ENCODE measurements at places on chromosomes 2 and 18.

DNA sequence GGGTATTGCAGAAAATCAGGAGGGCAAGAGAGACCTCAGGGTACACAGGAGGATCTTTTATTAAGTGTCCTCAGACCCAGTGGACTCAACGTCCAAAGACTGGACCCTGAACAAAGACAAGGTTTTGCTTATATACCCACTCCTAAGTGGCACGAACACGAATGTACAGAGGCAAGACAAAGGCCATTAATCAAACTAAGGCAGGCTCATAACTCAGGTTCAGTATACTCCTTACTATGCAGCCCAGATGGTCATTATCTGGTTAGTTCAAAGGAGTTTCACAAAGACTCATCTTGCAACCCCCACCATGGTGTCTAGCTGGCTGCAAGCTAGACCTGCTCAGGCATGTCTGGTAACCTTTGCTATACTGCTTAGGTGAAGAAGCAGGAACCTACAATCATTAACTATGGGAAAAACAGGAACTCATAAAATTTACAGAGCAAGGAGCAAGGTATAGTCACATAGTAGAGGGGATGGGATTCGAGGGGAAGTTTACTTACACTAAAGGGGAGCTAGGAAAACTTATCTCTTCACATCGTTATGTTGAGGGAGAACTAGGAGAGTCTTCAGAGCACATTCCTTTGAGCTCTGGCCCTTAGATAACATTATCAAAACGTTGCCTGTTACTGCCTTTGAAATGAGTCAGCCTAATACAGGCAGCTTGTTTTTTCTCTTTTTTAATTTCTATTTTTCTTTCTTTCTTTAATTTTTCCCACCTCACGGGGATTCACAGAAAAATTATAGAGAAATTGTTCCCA, 33.9 kb downstream of the SLC4A3 start:
- DNase-seq: no peak

- DNase-seq: no peak
These were observed 164.9 kb downstream of the TXNL1 start for GRCh38 chr18:56473400-56474024.

DNA sequence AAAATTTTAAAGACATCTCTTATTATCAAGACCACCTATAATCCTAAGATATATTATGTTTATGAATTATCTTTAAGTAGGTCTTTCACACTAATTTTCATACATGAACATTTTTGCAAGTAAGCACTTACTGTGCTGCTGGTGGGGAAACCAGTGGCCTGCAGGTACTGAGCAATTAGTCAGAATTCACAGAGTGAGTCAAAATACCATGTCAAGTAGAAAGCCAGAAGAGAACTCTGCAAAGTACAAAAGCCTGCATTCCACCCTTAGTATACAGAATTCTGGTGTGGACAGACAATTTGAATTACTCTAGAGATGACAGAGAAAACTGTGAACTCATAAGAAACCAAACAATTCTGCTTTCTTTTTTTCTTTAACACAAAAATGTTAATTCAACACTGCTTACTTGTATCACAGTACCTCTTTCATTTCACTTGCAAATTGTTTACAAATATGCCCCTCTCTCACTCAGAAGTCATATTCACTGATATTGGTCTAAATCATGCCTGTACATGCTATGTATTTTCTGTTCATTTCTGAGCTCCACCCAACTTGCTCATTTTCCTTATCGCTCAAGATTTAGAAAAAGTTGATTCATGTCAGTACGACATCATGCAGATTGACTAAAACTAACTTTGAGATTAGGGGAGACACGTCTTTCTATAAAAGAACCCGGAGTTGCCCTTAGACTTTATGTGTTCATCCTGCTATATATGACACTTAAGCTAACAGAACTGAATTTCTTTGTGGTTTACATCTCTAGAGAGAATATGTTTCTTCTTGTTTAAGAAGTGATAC, 182.9 kb downstream of the IKZF2 start:
- DNase-seq: no peak

DNA sequence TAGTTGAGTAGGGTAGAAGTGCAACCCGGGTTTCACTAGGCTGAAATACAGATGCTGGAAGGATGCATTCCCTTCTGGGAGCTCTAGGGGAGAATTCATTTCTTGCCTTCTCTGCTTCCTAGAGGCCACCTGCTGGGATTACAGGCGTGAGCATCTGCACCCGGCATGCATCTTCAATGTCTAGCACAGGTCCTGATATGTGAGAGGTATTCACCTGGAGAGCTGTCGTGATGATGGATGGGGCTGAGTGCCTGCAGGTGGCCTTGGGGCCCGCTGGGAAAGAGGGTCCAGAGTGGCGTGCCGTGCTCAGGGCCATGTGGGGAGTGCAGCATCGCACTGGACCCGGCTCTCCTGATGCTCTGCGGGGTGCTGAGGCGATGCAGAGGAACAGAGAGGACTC, 6.6 kb upstream of the NTSR2 start:
- no peak for DNase-seq

- no peak for DNase-seq
These were observed 28.8 kb upstream of the LPIN1 start for GRCh38 chr2:11717623-11718022.

DNA sequence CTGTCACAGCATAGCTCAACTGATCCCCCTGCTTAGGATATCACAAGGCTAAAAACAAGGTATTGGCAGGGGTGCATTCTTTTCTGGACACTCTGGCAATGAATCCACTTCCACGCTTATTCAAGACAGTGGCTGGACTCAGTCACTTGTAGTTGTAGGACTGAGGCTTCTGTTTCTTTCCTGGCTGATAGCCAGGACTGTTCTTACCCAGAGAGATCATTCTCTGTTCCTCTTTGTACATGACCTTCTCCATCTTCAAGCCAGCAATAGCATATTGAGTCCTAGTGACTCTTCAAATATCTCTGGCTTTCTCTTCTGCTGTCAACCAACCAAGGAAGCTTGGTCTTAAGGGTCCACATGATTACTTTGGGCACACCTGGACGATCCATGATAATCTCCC, 241.3 kb downstream of the RBM43 start:
- DNase-seq: no peak

DNA sequence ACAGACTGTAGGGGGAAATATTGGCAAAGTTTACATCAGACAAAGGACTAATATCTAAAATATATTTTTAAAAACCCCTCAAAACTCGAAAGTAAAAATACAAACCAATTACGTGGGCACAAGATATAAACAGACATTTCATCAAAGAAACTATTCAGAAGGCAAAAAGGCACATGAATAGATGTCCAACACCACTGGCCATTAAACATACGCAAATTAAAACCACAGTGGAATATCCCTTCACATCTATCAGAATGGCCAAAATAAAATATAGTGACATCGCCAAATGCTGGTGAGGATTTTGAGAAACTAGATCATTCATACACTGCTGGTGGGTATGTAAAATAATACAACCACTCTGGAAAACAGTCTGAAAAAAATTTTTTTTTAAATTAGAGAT, 30.6 kb upstream of the PAPOLG start:
- no peak for DNase-seq

- DNase-seq: no peak
These were observed 46.2 kb upstream of the TAF1B start for GRCh38 chr2:9797086-9797485.

- DNase-seq: peak; percentile 16
These were observed 1.4 kb downstream of the SPATS2L start for GRCh38 chr2:200307724-200308545.

DNA sequence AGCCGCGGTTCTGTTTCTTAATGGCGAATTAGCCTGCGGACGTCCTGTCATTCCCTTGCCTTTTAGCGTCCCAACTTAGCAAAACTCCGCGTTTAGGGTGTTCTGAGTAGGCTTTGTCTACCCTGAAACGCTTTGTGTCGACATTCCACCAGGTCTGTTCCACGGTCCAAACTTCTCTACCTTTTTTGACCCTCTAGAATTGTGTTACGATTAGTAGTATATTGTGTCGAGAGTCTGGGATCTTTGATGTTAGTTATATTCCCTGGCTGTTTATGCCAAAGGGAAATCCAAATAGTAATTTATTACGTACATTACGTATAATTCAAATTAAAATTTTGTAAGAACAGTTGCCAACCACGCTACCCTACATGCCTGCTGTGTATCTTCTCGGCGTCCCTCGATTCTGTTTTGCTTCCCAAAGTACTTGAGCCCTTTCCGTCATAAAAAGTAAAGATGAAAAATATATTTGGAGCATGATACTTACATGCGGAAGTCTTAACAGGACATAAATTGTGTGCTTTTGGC, 495 bp upstream of the TTC32 start:
- DNase-seq: no peak

GRCh38 chr2:158407031-158407430, 49.5 kb downstream of the CCDC148 start:
- no peak for DNase-seq

- no peak for DNase-seq
These were observed 830 bp downstream of the CYB5A start for GRCh38 chr18:74290794-74291471.

DNA sequence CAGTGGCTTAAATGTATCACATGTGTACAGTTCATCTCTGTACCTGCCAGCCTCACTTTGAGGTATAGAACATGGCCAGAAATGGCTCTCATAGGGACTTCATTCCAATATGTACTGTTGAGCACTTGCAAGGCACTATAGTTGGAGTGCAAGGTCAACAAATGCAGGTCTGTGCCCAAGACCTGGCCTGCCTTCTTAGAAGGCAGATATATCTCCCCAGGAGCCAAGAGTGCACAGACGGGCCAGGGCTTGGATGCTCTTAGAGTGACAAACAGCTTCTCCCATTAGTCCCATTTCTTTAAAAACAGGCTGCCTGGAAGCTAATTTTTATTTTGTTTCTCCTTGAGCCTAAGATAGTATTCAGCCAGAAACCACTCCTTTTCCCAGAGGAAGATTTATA, 7.3 kb downstream of the TEX261 start:
- DNase-seq: no peak

- no peak for DNase-seq
These were observed 390.2 kb upstream of the NXPH2 start for GRCh38 chr2:139170406-139170805.

DNA sequence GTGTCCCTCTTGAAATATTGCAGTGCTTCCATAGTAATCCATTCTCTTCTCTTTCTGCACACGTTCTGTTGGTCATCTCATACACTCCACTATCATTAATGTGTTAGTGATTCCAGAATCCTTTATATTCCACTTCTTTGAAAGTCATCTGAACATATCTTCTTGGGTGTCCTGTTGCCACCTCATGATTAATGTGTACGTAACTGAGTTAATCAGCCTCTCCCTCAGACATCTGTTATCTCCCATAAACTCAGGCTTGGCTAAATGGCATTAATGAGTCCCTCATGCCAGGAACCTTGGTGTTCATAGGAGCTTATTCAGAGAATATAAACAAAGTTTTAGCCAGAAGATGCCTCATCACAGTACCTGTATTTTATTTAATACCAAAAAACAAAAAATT, 126.4 kb downstream of the NCOA1 start:
- DNase-seq: no peak

- no peak for DNase-seq
These were observed 439.7 kb downstream of the RND3 start for GRCh38 chr2:150047620-150048222.

DNA sequence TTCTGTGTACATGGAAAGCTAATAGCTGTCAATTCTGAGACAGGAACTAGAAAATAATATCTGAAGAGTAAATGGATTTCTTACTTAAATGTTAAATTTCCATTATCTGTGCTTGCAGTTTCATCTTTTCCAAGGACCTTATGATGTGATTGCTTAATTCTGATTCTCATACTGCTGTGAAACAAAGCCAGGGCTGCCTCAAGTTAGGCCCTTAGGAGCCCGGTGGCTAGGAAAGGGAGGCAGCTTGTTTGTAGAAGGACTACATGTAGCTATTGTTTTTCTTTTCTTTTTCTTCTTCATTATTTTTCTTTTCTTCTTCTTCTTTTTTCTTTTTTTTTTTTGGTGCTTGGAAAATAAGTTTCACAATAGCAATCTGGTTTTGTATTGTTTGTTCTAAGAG, 50.5 kb downstream of the XRCC5 start:
- DNase-seq: no peak

- no peak for DNase-seq
These were observed 9.0 kb upstream of the HAAO start for GRCh38 chr2:42801381-42801780.

DNA sequence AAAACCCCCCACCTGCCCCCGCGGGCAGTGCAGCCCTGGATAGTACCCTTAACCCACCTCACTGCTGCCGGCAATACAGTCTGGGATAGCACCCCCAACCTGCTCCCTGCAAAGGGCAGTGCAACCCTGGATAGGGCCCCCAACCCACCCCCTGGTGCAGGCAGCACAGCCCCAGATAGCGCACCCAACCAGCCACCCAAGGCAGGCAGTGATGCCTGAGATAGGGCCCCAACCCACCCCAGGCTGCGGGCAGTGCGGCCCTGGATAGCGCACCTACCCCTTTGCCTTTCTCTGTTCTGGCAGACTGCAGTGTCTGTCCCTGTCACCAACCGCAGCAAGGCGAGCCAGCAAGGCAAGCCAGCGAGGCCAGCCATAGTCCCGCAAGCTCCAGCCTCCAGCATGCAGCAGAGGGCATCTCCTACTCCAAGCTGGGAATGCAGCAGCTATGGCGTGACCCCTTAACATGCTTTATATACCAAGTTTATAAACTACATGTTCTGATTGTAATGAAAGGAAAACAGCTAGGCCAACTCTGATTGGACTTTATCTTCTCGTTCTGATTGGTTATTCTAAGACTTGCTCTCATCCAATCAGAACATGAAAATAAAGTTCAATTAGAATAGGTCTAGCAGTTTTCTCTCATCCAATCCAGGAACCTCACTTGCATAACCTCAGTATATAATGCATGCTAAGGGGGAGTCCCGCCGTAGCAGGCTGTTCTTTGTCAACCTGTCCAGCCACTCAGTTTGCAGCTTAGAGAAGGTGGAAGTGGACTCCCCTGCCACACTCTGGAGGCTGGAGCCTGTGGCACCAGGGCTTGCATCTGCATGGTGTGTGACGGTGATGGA, 34.1 kb upstream of the ANKRD62 start:
- DNase-seq: no peak

DNA sequence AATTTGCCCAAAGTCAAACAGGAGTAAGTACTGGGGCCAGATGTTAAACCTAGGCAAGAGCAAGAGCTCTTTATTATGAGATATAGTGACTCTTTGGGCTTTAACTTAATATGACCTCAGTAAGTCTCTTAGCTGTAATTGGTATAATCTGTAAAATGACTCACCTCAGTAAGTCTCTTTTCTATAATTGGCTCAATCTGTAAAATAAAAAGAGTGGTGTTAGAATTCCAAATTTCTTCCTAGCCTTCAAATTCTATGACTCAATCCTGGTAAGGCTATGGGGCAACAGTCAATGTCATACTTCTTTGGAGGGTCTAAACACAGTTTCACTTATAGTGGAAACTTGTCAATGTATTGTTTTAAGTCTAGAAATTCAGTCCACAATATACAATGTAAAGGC, 1608.9 kb upstream of the PIK3C3 start:
- DNase-seq: no peak

Data from activated T-cell treated with anti-CD3 and anti-CD28 coated beads for 1 hour (primary cell).